ENCODE measurements at places on chromosomes 12 and 14.

DNA sequence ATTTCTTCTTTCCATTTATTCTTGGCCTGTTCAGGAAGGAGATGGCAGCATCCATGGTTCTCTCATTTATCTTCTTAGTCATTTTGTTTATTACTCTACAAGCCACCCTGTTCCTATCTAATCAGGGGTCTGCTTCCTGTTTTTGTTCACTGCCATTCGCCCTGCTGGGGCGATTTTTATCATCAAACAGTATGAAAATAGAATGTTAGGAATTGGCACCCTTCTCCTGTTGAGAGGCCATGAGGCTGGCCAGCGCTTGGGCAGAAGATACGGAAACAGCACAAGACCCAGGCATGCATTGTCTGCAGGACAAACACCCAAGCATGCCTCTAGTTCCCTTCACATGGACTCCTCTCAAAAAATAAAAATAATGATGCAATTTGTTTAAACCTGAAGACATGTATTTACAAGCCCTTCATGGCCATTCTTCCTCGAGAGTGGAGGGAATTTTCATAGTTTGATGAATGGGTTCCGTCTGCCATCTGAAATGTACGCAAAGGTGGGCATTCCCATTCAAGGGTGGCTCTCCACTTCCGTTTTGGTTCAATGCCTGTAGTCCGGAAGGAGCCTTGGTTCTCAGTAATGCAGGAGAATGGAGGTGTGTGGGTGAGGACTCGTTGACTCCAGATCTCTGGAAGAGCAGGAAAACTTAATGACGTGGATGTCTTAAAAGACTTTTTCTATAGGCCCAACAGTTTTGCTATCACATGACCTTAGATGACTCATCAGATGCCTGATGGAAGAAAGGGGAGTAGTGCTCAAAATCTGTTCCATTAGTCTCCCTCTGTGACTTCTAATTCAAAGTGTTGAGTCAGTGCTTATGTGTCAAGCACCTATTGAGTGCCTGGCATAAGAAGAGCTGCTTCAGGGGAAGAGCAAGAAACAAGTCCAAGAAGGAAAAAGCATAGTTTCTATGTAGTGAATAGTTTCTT is 252.4 kb upstream of the TBX3 start:
- no peak for DNase-seq

DNA sequence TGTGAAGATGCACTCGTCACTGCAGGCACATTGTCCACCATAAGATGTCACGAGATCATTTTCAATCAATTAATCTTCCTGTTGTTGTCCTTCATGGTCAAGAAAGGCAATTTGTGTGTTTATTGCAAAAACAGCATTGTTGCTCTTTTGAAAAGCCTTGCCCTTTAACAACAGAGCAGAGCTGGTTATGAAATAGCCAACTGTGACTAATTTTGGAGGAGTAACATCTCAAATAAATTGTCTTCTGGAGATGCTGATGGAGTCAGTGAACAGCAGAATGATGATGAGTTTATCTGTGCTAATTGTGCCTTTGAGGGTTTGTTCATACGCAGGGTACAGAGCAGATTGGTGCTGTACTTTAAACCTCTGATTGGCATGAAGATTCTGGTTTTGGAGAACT is 88.3 kb upstream of the E2F7 start:
- no peak for DNase-seq

- DNase-seq = no peak
Observed at GRCh38 chr14:21860172-21860571, 186.6 kb upstream of the OR4E1 start.

DNA sequence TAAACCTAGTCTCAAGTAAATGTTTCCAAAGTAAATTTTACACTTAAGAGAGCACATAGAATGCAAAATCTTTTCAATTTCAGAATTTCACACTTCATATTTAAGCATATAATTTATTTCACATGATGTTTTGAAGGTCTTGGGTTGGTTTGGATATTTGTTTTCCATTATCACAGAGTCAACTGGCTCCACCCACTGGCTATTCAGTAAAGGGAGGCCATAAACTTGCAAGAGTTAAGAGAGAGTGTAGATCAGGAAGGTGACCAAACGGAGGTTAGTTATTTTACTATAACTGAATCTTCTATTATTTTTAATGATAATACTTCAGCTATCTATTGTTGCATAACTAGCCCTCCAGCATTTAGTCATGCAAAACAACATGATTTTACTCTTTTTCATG is 6.2 kb upstream of the CPNE8 start:
- no peak for DNase-seq

- DNase-seq = no peak
Observed at GRCh38 chr14:22097586-22098292, 424.1 kb upstream of the OR4E1 start.

DNA sequence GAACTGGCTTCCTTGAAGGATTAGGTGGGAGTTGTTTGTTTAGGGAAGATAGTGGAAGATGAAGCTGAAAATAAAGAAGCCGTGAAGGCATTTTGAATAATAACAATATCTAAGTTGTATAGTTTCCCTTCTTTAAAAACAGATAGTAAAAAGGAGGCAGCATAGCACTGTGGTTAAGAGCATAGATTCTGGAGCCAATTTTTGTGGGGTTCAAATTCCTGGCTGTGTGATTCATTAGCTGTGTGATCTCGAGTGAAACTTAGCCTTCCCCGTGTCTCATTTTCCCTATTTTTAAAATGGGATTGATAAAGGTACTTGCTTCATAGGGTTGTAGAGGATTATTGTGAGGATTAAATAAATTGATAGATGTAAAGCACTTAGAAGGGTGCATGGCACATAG is 104.5 kb downstream of the MYRFL start:
- no peak for DNase-seq

- no peak for DNase-seq
Observed at GRCh38 chr12:128258866-128259555, 8.0 kb upstream of the TMEM132C start.

DNA sequence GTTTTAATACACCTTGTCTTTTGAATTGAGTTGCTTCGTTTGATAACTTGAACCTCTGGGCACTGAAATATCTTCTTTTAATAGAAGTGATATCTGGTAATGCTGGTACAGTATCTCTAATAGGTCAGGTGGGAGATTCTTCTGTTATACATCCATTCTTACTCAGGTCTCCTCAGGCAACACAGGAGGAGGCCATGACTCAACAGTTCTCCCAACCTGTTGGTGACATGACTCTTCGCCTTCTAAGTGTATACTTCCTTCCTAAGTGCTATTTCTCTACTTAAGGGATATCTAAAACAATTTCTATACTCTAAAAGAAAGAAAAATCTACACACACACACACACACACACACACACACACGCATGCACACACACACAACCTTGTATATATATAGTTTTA is 509.1 kb downstream of the PCNX1 start:
- no peak for DNase-seq

DNA sequence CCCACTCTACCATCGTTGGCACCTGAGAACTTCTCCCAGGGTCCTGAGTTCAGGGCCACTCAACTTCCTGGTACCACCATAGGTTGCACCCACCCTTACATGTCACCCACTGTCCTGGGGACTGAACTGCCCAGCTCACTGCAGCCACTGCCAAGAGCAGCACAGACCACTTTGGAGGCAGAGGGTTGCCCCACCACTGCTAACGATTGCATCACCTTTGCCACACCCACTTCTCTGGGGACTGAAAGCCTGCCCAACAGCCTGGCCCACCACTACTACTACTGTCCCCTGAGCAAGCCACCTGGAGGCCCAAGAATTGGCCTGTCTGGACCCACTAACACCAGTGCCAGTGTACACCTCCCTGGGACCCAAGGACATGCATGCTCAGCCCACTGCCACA is 27.6 kb downstream of the CACNA2D4 start:
- no peak for DNase-seq

DNA sequence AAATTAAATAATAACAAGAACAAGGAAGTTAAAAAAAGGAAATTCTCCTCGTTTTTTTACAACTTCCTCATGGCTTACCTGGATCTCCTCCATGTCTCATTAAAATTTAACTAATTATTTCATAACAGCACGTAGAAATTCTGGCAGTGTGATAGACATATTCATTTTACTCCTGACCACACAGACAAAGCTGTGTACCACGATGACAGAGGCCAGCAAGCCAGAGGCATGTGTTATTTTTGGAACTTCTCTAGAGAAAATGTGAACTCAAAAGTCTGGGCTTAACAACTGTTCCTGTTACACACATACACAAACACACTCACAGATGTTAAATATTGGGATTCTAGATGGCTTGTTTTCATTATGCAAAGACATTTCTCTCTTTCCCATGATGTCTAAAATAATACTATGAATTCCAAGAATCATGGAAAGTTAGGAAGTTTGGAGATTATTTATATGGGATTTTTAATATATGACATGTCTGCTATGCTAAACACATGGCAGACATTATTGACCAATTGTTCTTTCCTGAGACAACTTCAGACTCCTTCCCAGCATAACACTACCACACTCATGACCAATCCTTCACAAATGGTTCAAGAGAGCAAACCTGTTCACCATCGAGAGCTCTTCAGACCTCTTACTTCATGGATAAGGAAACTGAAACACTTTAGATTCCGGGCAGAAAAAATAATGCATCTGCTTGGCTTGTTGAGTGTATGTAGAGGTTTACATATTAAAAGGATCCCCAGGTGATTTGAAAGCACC is 158.7 kb downstream of the DACT1 start:
- no peak for DNase-seq

GRCh38 chr12:47362126-47362705 is 282.5 kb upstream of the AMIGO2 start:
- no peak for DNase-seq

GRCh38 chr12:5036031-5036430 is 7.6 kb upstream of the KCNA5 start:
- no peak for DNase-seq

DNA sequence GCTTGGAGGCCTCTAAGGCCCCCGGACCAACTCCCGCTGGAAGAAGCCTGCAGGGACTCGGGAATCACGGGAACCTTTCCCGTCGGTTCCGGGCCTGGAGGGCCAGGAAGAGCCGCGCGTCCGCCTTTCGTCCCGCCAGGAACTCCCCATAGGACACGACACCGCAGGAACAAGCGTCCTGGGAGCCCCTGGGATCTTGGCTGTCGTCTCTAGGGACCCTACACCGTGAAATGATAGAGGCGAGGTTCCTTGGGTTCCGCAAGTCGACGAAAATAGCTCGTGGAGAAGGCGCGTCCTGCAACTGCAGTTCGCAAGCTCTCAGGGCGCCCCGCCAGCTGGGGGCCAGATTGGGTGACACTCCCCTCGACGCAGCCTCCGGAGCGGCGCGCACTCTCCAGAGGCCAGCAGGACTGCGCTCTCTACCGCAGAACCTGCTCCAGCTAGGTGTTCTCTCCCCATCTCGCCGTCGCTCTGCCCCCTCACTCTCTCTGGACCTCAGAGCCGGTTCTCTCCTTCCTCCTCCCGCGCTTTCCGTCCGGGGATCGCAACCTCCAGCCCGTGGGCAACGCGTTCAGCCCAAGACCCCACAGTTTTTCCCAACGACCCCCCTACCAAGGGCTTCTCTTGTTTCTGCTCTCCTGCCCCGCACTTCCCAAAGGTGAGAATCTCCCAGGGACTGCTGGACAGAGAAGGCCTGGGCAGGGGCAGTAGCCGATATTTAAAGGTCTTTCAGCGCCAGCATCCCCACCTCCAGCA is 776 bp downstream of the BMP4 start:
- no peak for DNase-seq

- no peak for DNase-seq
Observed at GRCh38 chr14:67919259-67920032, 99.9 kb downstream of the RAD51B start.

DNA sequence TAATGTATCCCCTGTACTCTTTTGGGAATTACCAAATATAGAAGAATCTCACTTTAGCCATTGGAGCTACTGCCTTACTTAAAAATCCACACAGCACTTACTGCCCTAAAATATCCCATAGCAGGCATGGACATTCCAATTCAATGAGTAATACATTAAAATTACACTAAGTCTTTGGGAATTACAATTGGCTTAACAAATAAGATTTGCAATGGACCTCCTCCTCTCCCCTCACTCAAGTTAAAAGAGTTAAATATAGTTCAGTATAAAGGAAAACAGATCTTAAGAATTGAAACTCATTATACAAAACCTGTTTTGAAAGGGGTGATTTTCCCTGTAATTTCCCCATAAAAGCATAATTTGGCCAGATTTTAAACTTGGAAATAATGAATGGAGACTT is 477.1 kb downstream of the SLC16A7 start:
- no peak for DNase-seq

DNA sequence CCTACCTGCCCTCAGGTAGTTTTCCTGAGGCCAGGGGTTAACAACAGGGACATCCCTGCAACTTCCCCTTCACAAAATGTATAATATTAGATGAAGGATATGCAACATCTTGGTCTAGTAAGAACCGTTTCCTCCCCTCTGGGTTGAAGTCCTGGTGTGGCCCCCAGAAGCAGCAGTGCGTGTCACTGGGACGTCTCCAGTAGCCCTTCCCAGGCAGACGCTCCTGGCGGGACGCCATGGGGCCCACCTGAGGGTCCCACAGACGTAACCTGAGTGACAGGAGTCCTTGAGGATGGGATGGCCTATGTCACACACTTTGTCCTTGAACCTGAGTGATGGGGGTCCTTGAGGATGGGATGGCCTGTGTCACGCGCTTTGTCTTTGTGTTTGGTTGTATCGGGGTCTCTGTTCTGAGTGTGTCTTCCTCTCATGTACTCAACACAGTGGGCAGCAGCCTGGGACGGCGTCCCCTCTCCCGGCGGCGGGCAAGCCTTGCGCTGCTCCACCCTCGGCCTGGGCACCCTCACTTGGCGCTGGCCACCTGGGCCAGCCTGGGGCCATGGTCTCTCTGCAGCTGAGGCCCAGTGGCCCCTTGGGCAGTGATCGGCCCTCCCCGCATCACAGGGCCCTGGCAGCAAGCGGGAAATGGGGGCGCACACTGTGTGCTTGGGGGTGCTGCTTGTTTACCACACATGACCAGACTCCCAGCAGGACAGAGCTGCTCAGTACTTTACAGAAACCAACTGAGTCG is 14.3 kb upstream of the AMN start:
- no peak for DNase-seq

DNA sequence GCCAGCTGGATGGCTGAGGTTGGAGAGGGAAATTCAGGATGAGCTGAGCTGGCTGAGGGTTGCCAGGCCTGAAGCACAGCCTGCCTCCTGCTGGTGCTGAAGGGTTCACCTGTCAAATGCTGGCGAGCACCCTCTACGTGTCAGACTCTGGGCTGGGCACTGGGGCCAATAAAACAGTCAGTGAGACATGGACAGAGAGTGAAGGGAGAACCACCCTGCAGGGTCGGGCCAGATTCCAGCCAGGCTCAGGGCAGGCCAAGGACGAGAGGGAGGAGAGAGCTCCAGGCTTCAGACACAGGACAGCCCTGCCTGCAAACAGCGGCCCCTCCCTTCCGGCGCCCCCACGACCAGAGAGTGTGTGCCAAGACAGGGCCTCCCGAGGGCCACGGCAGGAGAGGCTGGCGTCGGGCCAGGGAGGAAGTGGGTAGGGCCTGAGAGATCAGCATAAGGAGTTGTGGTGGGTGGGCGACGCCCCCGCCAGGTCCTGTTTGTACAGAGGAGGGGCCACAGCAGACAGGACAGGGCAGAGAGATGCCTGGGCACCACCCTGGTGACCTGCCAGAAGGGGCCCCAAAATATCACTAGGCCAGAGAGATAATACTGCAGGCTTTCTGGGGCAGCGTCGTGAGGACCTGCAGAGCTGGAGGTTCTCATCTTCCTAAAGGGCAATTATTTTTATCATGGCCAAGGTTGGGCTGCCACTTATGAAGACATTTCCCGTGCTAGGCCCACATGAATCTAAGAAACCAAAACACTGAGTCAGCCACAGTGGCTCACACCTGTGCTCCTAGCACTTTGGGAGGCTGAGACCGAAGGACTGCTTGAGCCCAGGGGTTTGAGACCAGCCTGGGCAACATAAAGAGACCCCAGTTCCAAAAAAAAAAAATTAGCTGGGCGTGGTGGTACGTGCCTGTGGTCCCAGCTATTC is 73.1 kb upstream of the GPR68 start:
- peak; percentile 90 for DNase-seq
